ENCODE measurements at places on chromosomes 7 and 10.
A peak's percentile ranks its signal among the peaks of the same experiment; 100 is the strongest.

GRCh38 chr10:97184971-97185325 is 811 bp downstream of the SLIT1 start:
- DNase-seq: no peak

GRCh38 chr10:75736151-75736640 is 304.8 kb downstream of the LRMDA start:
- no peak for DNase-seq

DNA sequence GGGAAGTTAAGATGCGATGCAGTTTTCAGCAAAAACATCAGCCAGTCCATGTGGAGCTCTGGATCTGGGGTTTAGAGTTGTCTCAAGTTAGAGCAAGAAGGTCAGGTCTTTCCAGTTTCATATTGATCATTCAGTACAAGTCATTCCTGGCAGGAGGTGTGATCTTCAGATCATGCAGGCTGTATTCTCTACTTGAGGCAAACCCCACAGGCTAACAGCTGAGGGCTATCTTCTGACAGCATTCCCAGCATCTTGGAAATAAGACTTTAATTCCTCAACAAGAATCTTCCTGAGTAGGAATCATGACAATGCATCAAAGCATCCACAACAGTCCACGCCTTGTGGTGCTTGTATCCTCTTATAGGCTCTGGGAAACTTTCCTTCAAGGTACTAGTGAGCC is 94.9 kb upstream of the ZNF438 start:
- DNase-seq: no peak

GRCh38 chr7:49800031-49800430 is 26.6 kb downstream of the VWC2 start:
- DNase-seq: no peak

DNA sequence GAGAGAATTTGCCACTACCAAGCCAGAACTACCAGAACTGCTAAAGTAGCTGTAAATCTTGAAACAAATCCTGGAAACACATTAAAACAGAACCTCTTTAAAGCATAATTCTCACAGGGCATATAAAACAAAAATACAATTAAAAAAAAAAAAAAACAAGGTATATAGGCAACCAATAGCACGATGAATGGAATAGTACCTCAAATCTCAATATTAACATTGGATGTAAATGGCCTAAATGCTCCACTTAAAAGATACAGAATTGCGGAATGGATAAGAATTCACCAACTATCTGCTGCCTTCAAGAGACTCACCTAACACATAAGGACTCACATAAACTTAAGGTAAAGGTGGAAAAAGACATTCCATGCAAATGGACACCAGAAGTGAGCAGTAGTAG is 17.2 kb downstream of the LMBR1 start:
- DNase-seq: no peak

- no peak for DNase-seq
These were observed 224.7 kb downstream of the INHBA start for GRCh38 chr7:41478187-41478586.

GRCh38 chr10:33731322-33731721 is 396.9 kb upstream of the NRP1 start:
- no peak for DNase-seq

- no peak for DNase-seq
These were observed 6.9 kb upstream of the GPR85 start for GRCh38 chr7:113093561-113093960.

DNA sequence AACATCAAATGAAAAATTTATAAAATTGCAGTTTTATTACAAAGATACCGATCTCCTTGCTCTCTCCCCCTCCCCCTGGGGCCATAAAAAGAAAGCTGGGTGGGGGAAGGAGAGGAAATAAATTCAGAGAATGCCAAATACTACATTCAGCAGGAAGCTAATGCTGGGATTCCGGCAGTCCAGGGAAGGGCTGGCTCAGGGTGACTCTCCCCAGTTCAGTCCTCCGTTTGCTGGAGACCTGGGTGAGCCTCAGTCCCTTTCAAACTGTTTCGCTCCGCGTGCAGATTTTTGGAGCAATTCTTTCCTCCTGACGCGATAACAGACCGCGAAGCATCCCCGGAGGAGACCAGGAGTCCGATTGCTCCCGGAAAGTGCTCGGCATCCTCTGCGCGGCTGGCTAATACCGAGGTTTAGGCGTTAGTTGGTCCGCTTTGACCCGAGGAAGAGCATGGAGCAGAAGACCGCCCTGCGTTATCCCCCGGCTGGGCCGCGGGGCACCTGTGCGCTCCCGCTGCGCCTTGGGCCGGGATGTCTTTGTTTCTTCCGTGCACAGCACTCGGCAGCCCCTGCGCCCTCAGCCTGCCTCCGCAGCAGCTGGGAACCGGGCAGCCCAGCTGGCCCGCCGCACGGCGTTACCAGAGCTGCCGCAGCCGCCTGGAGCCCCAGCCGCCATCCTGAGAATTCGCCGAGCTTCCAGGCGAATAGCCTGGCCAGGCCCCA is 3.9 kb upstream of the HOXA2 start:
- DNase-seq: no peak

DNA sequence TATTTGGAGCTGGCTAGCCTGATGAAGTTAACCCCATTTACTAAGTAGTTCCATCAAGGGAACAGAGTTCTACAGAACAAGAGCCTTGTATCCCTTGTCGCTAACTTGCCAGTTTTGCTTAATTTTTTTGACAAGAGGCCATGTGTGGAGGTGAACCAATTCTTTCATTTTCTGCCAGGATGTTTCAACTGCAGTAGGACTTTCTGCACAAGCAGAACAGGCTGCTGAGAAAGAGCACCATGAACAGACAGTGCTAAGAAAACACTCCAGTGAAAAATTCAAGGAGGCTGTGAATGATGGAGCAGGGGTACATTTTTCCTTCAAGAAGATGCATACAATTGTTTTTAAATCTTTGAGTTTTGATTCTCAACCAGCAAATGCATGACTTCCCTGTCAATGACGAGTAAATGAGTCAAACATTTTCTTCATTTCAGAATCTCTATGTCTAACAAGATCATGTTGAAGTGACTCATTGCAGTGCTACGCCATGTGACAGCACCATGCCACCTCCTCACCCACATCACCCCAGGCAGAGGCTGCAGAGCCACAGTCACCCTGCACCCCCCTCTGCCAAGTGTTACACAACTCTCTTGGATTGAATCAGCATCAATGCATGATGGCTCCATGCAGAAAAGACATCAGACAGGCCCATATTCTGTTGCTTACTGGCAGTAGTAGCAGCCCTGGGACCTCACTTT is 193.1 kb downstream of the COBL start:
- no peak for DNase-seq

DNA sequence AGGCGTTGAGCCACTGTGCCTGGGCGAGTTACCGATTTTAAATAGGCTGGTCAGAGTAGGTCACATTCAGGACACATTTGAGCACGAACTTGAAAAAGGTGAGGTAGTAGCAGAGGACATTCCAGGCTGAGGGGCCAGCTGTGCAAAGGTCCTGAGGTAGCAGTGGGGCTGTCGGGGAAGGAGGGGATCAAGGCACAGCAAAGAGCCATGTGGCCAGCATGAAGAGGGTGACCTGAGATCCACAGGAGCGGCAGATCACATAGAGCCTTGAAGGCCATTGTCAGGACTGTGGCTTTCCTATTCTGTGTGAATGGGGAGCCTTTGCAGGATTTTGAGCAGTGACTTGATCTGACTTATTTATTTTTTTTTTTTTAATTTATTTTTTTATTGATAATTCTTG is 6.5 kb downstream of the ZAN start:
- no peak for DNase-seq

GRCh38 chr10:98921316-98921715 is 314.3 kb downstream of the HPSE2 start:
- DNase-seq: no peak

DNA sequence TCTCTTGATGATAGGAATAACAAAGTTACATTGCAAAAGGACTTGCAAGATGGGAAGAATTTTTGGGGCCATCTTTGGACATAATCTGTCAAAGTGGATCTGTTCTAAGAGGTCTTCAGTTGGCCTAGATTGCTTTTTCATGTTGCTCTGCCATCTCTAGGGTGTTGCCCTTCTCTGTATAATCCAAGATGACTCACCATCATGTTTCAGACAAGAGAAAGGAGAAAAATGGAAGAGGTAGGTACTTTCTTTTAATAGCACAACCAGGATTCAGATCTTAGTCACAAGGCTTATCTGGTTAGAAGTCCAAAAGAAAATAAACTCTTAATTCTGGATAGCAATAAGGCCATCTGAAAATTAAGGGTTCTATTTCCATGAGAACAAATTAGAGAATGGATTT is 38.7 kb upstream of the FOXP2 start:
- DNase-seq: no peak

DNA sequence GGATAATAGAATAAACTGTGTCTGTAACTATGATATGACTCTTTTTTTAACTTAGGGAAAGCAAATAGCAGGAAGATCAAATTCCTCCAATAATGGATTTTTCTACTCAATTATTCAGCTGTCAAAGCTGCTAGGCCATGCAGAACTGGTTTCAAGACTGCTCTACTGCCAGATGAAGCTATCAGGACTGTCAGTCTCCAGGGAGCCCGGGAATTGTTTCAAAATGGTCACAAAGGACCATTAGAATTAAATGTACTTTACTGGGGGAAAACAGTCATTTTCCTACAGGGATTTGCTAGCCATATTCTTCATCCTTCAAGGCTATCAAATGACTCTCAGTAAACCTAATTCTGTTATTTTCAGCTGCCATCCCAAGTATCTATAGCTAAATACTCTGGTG is 276.3 kb downstream of the LHFPL3 start:
- no peak for DNase-seq

- DNase-seq: no peak
These were observed 519.7 kb downstream of the LRMDA start for GRCh38 chr10:75950997-75951589.

GRCh38 chr10:59872892-59873463 is 33.4 kb downstream of the CCDC6 start:
- DNase-seq: no peak

GRCh38 chr10:112082120-112082519 is 101.4 kb downstream of the GPAM start:
- no peak for DNase-seq

DNA sequence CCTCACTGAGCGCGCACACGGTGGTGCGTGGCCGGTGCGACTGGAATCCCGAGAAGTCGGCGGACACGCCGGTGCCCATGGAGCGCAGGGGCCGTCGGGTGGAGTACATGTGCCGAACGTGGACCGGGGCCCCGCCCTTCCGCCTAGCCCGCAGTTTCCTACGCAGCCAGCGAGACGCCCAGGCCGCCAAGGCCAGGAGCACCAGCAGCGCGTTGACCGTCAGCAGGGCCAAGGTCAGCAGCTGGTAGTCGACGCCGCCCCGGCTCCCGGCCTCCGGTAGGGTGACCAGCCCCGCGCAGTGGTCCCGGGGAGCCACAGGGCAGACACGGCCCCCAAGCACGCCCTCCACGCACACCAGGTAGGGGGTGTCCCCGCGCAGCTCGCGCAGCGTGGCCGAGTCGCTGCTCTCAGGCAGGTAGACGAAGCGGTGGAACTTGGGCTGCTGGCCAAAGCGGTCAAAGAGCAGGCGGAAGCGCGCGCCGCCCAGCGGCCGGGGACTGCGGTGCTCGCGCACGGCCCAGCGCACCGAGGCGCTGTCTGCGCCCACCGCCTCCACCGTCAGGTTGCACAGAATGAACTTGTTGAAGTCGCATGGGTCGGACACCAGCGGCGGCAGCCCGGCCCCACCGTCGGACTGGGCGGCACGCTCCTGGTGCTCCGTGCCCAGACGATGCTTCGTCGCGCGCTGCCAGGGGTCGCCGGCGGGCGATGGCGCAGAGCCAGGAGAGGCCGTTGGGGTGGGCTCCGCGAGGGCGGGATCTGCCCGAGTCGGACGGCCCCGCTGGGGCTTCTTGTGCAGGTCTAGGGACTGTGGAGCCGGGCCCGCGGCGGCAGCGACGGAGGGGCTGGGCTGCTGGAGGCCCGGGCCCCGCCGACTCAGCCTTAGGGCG is 2.2 kb downstream of the TRIL start:
- peak; percentile 83 for DNase-seq

DNA sequence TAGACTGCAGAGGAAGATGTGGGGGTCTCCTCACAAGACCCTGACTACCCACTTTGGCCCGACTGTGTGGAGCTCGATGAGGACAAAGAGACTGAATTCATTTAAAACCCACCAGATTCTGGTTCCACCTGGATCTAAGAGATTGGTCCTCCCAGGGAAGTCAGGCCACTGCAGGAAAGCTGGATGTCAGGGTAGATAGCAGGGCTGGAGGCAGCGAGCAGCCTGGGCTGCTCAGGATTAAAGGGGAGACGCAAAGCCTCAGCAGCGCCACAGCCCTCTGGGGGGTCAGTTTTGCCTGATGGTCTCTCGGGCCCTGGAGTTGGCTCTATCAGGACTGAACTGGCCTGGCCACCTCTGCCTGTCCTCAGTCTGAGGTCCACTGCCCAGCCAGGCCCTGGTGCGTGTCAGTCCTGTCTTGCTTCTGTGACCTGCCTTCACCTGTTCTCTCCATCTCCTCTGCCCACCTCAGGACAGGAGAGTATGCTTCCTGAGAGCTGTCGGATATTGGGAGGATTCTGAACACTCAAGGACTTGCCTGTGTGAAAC is 12.2 kb upstream of the KLRG2 start:
- no peak for DNase-seq

DNA sequence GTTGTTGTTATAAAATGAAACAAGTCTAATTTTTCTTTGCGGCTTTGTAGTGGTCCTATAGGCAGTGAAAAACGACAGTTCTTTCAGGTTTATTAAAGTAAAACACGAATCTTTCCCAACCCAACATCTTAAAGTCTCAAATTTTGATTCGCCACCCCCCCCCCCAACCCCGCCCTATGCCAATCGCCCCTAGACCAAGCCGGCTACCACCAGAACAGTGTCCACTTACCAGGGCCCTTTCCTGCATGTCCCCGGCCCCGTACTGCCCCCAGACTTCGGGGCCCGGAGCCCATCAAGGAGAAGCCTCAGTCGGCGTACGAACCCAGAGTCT is 335 bp upstream of the CHCHD1 start:
- no peak for DNase-seq

DNA sequence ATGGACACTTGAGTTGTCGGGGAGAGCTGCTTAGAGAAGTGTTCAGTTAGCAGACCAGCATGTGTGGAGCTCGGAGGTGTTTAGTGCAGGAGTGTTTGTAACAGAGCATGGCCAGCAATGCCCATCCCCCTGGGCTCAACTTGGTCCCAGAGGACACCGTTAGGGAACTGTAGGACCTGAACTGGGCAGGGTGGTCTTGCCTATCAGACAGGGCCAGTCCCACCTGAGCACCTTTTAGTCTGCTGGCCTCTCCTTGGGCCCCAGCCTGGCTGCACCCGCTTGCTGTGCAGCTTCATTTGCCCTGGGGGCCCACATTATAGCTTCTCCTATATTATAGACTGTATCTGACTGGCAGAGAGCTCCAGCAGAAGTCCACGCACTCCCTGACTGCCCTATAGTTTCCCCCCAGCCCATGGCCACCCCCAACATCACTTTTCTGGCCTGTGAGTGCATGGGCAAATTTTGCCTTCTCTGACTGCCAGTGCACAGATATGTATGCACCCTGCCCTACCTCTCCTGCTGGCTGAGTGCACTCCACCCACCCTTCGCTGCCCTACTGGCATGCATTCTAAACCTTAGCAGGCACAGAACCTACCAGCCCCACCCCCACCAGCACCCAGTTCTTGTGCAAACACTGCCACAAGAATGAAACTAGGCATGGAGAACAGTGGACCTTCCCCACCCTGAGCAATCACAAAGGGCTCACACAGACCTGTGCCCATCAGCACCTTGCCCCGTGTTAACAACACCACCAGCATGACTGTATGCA is 1030.6 kb upstream of the GHITM start:
- DNase-seq: no peak

All from NCI-H774 (cell line).